Stimulated activated naive CD4-positive, alpha-beta T cell treated with Interleukin-2 at 50 U/mL for 16 hours (primary cell): ENCODE measurements at places on chromosomes 11 and 22.

DNA sequence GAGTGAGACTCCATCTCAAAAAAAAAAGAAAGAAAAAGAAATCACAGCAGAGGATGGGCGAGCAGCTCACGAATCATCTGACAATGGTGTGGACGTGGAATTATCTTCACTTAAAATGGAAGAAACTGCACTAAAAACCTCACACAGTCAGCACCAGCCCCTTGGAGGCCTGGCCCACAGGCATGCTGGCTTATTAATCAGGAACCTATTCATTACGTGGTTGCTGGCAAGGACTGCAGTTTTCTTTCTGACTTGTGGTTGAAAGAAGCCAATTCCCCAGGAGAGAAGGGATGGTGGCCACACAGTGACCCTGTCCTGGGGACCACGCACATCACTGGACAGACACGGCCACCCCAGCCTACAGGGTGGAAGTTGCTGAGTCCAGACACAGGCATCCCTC, 401.1 kb downstream of the CTTN start:
- DNase-seq = no peak

DNA sequence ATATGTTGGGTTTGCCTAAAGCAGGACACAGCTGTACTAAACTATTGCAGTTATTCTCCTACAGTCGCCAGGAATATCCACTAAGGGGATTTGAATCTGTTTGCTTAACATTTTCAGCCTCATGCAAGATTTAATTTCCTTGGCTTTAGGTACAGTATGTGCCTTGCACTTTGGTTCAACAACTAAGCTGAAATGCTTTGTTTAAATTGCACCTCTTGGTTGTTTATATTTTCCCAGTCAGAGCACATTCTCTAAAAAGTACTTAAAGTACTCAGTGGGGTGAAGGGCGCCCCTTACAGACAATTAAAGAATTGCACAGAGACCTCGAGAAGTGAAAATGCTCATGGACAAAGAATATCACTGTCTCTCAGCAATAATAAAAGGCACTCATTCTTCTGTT, 107.8 kb upstream of the MTNR1B start:
- no peak for DNase-seq

DNA sequence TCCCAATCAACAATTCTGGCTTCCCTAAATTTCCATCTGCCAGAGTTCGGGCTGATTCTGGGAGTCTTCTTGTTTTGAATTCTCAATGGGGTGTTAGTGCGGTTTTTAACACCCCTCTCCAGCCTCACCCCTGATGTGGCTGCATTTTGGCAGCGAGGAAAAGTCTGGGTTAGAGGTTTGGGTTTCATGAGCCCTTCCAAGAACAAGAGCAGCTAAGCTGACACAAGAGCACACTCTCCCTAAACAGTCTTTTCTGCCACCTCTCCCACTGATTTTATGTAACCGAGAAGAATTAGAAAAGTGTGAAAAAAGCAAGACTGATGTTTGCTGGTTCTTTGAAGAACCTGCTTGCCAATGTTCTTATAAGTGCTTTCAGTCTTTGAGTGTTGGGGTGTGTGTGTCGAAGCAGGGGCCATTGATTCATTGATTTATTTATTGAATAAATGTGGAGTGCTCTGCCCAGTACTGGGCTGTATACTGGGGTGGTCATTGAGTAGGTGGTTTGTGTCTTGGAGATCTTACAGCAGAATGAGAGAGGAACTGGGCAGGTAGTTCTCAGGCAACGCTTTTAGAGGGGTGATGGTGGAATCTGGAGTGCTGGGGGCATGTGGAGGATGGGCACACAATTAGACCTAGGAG, 101.5 kb downstream of the TRAF6 start:
- DNase-seq = no peak

GRCh38 chr11:60857378-60858232, 1.9 kb upstream of the PTGDR2 start:
- DNase-seq = no peak

DNA sequence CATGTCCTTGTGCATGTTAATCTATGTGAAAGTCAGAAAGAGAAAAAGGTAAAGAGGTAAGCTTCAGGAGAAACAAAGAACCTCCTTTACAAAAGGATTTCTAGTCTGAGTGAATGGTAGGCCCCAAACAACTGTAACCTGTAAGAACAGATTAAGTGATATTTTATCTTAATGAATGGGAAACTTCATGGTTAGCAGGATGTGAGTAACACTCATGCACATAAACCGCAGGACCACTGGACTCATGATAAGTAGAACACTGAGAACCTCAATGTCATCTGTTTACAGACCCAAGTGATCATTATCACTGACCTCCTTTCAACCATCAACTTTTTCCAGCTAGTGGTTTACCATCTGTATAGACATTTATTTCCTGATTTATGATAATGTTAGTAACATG, 19.9 kb downstream of the OR8G5 start:
- DNase-seq = no peak

DNA sequence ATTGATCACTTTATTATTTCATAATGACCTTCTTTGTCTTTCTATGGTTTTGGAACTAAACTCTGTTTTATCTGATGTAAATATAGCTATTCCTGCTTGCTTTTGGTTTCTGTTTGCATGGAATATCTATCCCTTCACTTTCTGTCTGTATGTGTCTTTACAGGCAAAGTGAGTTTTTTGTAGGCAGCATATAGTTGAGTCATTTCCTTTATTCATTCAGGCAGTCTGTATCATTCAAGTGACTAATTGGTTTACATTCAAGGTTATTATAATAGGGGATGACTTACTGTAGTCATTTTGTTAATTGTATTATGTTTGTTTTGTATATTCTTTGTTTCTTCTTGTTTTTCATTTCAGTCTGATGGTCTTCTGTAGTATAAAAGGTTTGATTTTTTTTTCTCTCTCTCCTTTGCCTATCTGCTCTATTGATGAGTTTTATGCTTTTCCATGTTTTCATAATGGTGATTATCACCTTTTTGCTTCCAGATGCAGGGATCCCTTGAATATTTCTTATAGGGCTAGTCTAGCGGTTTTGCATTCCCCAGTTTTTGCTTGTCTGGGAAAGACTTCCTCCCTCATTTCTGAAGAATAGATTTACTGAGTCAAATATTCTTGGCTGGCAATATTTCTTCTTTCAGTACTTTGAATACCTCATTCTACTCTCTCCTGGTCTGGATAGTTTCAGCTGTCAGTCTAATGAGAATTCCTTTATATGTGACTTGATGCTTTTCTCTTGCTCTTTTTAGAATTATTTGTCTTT, 50.4 kb downstream of the GDPD4 start:
- DNase-seq = no peak

- DNase-seq = no peak
Observed at GRCh38 chr11:101477926-101478325, 105.9 kb downstream of the TRPC6 start.

DNA sequence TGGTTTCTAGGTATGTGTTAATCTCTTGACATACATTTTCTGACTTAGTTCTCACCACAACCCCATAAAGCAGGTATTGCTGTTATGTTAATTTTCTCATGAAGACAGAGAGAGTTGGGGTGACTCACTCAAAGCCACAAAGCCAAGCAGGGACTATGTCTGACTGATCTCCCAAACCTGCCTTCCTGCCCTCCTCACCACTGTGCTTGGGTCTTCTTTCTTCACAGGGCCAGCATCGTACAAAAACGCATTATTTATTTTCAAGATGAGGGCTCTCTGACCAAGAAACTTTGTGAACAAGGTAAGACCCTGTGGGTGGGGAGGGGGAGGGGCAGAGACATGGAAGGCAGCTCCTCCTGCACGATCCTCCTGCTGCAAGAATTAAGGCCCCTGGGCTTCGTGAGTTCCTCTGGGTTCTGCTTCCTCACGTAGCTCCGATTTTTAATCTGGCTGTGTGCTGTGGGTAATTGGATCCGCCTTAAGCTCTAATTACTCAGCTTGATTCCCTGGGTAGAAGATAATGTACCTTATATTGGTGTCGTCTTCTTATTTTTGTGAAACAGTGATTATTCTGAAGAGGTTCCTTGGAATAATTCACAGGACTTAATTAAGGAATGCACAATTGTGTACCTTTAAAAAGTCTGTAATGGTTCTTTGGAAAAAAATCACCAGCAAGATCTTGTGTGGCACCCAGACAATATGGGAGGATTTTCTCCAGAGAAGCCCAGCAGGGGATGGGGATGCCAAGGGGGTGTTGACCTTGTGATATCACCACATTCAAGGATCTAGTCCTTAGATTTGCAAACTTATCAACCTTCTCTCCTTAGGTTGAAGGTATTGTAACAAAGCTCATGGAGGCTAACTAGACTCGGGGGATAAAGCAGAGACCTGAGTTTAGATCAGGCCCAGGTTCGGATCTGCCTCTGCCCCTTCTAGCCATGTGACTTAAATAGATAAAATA, 112.9 kb downstream of the SPON1 start:
- peak; percentile 45 for DNase-seq

DNA sequence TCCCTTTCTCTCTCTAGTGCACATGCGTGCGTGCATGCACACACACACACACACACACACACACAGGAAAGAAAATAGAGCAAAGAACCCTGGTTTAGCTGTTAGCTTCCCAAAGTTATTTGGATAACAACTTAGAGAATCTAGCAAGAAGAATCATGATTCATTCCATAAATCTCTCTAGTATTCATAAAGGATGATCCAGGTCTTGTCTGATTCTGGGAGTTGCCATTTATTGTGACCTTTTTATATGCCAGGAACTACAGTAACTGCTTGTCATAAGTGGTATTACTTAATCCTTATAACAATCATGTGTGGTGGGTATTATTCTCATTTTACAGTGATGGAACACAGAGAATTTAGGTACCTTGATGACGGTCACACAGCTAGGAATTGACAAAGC, 141.5 kb upstream of the MTMR2 start:
- DNase-seq = no peak

- DNase-seq = no peak
Observed at GRCh38 chr11:66728038-66728692, 851 bp downstream of the SPTBN2 start.

- no peak for DNase-seq
Observed at GRCh38 chr11:38130514-38130913, 1532.5 kb upstream of the RAG2 start.

DNA sequence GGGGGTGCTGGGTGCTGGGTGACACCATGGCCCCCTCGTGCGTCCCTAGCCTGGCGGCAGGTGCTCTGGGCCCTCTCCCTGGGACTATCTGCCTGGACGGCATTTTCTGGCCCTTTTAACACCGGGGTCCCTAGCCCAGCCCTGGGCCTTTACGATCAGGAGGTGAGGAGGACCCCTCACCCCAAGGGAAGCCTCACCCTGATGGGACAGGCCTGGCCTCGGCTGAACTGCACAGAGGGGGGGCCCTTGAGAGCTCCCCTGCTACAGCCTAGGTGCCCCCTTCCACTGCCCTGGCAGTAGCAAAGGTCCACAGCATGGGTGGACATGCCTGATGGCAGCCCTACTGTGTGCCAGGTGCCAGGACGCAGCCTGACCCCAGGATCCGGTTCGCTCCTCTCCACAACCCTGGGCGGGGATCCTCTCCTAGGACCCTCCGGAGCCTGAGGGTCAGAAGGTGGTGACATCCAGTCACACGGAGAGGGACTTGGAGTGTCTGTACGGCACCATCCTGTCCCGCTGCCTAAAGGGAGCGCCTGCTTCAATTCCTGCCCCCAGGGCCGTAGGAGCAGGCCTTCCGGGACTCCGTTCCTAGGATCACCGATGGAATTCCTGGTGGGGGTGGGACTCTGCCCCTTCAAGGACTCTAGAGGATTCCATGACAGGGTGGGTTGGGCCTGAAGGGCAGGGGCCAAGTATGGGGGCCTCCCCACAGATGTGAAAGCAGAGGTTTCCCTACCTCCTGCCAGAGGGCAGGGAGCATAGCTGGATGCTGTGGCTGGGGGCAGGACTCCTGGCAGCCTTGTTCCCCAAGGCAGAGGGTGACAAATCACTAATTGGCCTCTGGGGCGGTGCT, 33.0 kb upstream of the TH start:
- DNase-seq = no peak

DNA sequence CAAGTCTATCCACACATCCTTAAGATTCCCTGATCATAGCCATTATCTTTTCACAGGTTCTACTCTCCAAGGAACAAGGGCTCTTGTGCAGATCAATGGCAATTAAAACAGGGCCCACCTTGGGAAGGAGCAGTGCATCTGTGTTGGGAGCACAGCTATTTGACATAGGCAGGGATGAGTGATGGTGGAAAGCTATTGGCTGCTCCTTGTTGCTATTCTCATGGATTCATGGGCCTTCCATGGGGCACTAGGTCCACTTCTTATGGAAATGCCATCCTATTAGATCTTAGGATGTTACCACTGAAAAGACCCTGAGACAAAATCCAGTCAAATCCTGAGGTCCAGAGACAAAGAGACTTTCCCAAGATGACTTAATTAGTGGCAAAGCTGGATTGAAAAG, 148.6 kb upstream of the MTNR1B start:
- DNase-seq = no peak

DNA sequence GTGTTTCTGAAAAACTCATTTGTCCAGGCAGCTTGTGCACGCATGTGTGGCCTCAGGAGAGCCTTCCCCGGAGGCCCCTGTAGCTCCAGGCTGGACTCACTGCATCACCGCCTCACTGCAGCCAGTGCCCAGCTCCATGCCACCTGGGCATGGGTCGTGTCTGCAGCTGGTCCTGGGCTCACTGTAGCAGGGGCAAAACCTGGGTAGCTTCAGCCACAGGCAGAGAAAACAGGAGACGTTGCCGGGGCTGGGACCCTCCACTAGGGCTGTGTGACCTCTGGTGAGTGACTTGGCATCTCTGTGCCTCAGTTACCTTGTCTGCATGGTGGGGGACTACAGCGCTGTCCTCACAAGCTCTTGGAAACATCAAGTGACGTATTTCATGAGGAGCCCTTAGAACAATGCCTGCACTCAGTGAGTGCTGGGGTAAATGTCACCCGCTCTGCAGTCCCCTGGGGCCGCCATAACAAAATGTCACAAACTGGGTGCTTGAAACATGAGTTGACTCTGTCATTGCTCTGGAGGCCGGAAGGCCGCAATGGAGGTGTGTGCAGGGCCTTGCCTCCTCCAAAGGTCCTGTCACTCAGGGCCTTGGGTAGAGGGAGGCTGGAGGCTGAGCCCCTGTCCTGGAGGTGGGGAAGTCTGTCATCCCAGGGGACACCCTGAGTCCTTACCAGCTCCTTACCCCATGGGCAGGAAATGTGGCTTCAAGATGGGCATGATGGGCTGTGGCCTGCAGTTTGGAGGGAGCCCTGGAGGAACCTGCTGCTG, 488.7 kb downstream of the TBC1D22A start:
- DNase-seq = no peak

- DNase-seq = no peak
Observed at GRCh38 chr11:78034623-78035022, 11.5 kb upstream of the KCTD14 start.

GRCh38 chr22:29877620-29878019, 5.4 kb upstream of the MTMR3 start:
- DNase-seq = no peak

GRCh38 chr11:29629286-29629685, 387.5 kb downstream of the KCNA4 start:
- no peak for DNase-seq

DNA sequence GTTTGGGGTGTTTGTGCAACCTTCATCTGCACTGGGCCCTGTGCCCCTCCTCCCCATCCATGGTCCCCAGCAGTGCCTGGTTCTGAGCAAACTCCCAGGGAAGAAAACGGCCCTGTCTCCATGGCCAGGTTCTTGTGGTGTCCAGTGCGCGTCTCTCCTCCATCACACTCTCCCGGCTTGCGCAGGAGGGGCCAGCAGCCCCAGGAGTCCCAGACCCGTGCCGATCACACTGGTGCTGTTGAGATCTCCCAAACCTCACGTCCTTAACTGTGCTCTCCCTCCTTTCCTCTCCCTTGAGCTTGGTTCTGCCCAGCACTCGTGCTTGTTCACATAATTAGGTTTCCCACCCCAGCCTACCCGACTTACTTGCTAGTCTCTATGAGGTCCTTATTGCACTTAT, 10.9 kb upstream of the GRK2 start:
- no peak for DNase-seq

- DNase-seq = no peak
Observed at GRCh38 chr11:58059007-58059350, 28.2 kb downstream of the OR6Q1 start.
